ENCODE measurements at places on chromosomes 5 and 9.

DNA sequence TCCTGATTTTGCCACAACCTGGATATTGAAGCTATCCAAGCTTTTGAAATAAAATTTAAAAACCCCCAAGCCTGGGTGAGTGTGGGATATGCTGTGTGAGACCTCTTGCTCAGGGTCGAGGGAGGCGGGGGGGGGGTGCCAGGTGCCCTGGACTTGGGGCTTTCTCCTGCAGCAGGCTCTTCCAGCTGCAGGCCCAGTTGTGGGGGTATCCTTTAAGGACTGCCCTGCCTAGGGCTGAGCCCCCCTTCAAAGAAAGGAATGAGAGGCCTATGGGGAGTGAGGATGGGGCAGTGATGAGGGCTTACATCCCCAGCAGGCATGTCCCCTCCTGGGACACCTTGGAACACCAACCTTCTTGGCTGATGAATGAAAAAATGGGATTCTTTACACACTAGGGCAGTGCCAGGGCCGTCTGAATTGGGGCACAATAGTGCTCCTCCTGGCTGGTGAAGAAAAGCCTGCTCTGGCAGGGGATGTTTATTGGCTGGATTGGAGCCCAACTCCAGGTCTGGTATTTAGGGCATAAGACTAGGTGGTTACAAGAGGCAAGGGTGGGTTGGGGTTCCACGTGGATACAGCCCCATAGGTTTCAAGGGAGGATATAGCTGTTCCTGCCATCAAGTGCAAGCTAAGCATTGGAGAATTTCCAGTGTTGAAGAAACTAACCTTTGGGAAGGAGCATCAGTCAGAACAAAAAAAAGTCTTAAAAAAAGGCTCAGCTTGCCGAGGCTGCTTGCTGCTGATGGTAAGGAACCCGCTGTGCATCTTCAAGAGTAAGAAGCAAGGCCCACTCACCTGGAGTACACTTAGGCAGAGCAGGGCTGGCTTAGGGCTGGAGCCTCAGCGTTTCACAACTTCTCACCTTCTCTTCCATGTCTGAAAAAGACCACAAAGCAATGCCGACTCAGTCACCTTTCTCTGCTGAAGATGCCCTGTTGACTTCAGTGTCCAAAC, 7.0 kb downstream of the HNRNPAB start:
- DNase-seq = no peak

DNA sequence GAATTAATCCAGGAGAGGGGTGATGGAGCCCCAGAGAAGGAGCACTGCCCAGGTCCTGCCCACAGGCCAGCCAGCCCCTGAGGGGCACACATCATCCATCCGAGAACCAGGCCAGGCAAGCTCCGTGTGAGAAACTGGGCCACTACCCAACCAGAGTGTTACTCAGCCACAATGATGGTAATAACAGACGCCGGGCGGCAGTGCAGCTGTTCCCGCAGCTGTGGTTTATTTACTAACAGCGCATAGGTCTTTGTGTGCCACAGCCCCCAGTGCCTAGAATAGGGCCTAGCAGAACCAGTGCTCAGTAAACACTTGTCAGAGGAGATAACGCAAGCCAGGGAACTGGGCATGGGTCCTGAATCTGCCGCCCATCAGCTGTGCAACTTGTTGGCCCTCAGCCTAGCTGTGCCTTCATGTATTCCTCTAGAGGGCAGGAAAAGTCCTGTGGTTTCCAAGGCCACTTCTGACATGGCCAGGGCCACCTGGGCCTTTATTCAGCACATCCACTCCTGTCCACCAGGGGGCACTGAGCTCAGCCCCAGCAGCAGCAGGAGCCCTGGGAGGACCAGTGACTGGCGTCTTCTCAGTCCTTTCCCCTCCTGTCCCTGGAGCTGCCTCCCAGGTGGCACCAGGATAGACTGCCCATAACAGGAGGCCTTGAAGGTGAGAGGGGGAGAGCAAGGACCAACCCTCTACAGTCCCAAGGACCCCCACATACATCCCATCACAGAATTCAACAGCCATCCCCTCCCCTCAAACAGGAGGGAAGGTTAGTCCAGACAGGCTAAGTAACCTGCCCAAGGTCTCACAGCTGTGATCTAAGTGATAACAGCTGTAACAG, 2.1 kb downstream of the MXD3 start:
- DNase-seq = peak; percentile 61

DNA sequence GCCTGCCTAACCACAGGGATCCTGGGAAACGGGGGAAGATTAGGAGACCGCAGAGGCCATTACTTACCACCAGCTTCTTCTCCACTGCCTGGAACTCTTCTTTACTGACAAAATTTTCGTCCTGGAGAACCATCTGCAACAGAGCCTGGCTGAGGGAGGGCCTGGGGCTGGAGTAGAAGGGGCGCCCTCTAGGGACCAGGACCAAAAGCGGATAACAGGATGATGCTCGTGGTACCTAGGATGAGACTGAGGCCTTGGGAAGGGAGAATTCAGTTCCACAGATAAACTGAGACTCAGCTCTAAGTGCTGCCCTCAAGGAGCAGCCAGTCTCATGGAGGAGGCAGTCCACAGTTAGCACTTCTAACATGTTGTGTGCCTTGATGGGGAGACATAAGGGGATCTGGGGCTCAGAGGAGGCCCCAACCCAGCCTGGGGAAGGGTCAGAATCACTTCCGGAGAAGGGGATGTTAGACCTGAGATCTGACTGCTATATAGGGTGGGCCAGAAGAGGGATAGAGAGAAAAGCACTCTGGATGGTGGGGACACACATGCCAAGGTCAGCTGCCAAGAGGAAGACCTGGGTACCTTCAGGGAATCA, 1.2 kb downstream of the SPATA24 start:
- DNase-seq = no peak

GRCh38 chr5:171493646-171494393, 74.4 kb downstream of the FGF18 start:
- DNase-seq = no peak
